ENCODE measurements at places on chromosomes 6 and 20. TPM values are rescaled to one million over a fixed set of nuclear protein-coding genes. Genes with fewer than 3 reads are reported as not detected.

GRCh38 chr20:63696306-63696627, 185 bp upstream of the TNFRSF6B start:
- H3K4me3 ChIP-seq: no peak overlapping the region
- no peak for DNase-seq
- H3K36me3 ChIP-seq: peaks cover 11% of the 10 kb centered on the region
- peaks cover 23% of the 10 kb centered on the region for H3K4me1 ChIP-seq
- no peaks in the 10 kb centered on the region for H3K27me3 ChIP-seq

The UFL1 gene
- total RNA-seq: 23.5 TPM

GRCh38 chr20:25592135-25592852, 7.0 kb upstream of the NINL start:
- H3K36me3 ChIP-seq: no peaks in the 10 kb centered on the region
- DNase-seq: no peak

The IL17A gene
- 5.5 TPM for total RNA-seq

DNA sequence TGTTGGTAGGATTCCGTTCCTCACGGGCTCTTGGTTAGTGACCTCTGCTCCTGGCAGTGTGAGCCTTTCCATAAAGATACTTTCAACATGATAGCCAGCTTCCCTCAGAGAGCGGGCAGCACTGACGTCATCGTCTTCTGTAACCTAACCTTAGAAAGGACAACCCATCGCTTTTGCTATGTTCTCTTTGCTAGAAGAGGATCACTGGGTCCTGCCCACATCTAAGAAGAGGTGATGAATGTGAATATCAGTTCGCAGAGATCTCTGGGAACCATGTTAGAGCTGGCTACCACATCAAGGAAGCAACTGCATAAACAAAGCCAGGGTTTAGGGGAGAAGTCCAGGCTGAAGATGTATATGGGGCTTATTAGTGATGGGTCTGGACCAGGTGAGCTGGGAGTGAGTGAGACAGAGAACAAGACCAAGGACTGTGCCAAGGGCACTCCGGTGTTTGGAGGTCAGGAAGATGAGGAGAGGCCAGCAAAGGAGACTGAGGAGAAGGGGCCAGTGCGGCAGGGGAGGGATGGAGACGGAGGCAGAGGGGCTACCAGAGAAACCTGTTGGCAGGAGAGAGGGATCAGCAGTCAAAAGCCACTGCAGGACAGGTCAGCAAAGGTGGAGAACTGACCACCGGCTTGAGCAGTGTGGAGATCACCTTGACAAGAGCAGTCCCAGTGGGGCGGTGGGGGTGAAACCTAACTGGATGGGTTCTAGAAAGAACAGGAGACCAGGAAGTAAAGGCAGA, 39.7 kb downstream of the PIM1 start:
- DNase-seq: peak; percentile 55
- H3K36me3 ChIP-seq: no peaks in the 10 kb centered on the region

The SLC44A4 gene
- total RNA-seq: 0.38 TPM

The CLDN20 gene
- total RNA-seq: not detected

- H3K4me3 ChIP-seq: no peak overlapping the region
- no peak for DNase-seq
- no peaks in the 10 kb centered on the region for H3K4me1 ChIP-seq
- no peak overlapping the region for H3K27ac ChIP-seq
- no peaks in the 10 kb centered on the region for H3K36me3 ChIP-seq
- H3K27me3 ChIP-seq: no peaks in the 10 kb centered on the region
Measured at GRCh38 chr20:40322941-40323340, 366.1 kb downstream of the MAFB start.

The OLIG3 gene
- total RNA-seq: 0.45 TPM

DNA sequence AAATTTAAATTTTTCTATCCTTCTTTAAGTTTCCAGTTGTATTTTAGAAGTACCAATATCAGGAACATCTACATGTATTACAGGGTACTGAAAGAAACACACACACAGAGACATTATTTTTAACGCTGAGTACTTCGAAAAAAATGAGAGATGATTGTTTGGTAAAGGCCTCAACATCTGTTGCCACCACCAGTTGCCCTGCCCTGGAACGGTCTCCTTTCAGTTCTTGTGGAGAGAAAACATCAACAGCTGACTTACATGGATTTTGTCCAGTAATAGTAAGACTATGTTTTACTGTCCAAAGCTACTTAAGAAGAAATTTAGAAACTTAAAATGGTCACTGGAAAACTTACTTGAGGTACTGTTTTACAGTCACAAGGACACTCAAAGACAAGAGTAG, 16.7 kb downstream of the HMGCLL1 start:
- no peak overlapping the region for H3K4me3 ChIP-seq
- H3K27me3 ChIP-seq: no peaks in the 10 kb centered on the region
- no peaks in the 10 kb centered on the region for H3K36me3 ChIP-seq
- H3K4me1 ChIP-seq: no peaks in the 10 kb centered on the region
- no peak for DNase-seq

GRCh38 chr20:41018153-41018552, 10.5 kb upstream of the TOP1 start:
- no peak overlapping the region for H3K4me3 ChIP-seq
- H3K36me3 ChIP-seq: no peaks in the 10 kb centered on the region
- H3K27me3 ChIP-seq: peaks cover 13% of the 10 kb centered on the region
- no peaks in the 10 kb centered on the region for H3K4me1 ChIP-seq
- no peak overlapping the region for H3K27ac ChIP-seq
- DNase-seq: no peak

The DOK5 gene
- total RNA-seq: not detected

The HCK gene
- 0.10 TPM for total RNA-seq

The SRXN1 gene
- 17.1 TPM for total RNA-seq

DNA sequence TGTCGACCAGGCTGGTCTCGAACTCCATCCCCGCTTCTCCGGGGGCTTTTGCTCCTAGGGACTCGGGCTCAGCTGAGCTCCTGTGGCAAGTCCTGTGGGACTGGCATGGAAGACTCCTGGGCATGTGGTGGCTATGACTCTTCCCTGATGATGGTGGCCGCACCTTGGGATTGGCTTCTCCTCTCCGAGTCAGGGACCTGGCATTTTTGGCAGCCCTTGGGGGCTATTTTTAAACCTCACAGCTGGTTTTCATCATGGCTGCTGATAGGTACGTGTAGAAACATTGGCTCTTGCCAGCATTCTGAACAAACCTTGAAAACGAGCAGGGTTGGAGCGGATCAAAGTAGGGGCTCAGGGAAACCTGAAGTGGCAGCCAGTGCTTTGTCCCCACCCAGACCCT, 54.1 kb downstream of the RBM38 start:
- H3K4me1 ChIP-seq: peaks cover 7% of the 10 kb centered on the region
- H3K36me3 ChIP-seq: no peaks in the 10 kb centered on the region
- DNase-seq: no peak
- no peak overlapping the region for H3K4me3 ChIP-seq

The FERMT1 gene
- total RNA-seq: not detected

GRCh38 chr20:25318471-25319240, 70.8 kb downstream of the PYGB start:
- peaks cover 9% of the 10 kb centered on the region for H3K36me3 ChIP-seq
- peaks cover 22% of the 10 kb centered on the region for H3K4me1 ChIP-seq
- no peak overlapping the region for H3K4me3 ChIP-seq
- H3K27me3 ChIP-seq: no peaks in the 10 kb centered on the region
- H3K27ac ChIP-seq: no peak overlapping the region

DNA sequence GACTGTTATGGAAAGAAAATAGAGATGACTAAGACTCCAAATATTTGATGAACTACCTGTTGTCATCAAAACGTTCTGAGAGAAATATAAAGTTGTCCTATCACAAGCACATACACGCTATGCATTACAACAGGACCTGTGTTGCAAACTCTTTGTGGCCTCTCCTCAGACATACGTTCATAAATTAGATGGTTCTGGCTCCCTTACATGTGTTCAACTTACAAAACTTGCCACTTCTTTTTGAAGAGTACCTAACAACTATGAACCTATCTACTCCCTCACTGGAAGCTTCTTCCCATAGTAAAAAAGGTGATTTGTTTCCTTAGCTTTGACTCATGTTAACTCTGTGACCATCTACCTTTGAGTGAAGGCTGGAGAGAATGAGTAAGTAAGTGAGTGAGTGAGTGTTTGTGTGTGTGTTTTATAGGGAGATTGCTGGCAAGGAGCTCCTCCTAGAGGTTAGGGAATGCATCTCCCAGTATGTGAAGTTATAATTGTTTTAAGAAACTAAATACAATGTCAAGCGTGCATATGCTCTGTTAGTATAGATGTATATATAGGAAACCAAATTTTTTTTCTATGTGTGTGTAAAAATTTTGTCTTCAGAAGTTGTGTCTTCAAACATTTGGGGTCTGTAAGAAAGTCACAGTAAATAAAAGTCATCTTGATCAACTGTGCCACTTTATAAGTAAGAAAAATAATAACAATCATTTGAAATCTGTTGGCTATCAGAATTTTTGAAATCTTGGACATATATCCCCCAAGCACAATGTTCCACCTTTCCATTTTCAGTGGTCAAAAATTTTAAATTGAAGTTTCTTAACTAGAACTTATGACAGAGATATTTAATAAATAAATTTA, 1211.1 kb upstream of the GJE1 start:
- H3K4me1 ChIP-seq: peaks cover 2% of the 10 kb centered on the region
- H3K4me3 ChIP-seq: no peak overlapping the region
- no peaks in the 10 kb centered on the region for H3K27me3 ChIP-seq
- H3K36me3 ChIP-seq: no peaks in the 10 kb centered on the region
- H3K27ac ChIP-seq: no peak overlapping the region

GRCh38 chr6:135938576-135939207, 87.2 kb downstream of the PDE7B start:
- H3K4me3 ChIP-seq: no peak overlapping the region
- no peak overlapping the region for H3K27ac ChIP-seq
- DNase-seq: no peak
- H3K36me3 ChIP-seq: no peaks in the 10 kb centered on the region
- no peaks in the 10 kb centered on the region for H3K4me1 ChIP-seq
- no peaks in the 10 kb centered on the region for H3K27me3 ChIP-seq

The COL9A3 gene
- total RNA-seq: not detected

The CST1 gene
- not detected for total RNA-seq

- peaks cover 2% of the 10 kb centered on the region for H3K27me3 ChIP-seq
- no peak overlapping the region for H3K4me3 ChIP-seq
- no peaks in the 10 kb centered on the region for H3K36me3 ChIP-seq
- H3K27ac ChIP-seq: no peak overlapping the region
- H3K4me1 ChIP-seq: peaks cover 4% of the 10 kb centered on the region
Measured at GRCh38 chr6:100347901-100348550, 116.7 kb downstream of the SIM1 start.

GRCh38 chr20:19562426-19562825, 195.6 kb upstream of the RIN2 start:
- no peak overlapping the region for H3K27ac ChIP-seq
- no peaks in the 10 kb centered on the region for H3K36me3 ChIP-seq
- no peaks in the 10 kb centered on the region for H3K27me3 ChIP-seq
- DNase-seq: no peak
- H3K4me3 ChIP-seq: no peak overlapping the region

The HLA-G gene
- 0.15 TPM for total RNA-seq

DNA sequence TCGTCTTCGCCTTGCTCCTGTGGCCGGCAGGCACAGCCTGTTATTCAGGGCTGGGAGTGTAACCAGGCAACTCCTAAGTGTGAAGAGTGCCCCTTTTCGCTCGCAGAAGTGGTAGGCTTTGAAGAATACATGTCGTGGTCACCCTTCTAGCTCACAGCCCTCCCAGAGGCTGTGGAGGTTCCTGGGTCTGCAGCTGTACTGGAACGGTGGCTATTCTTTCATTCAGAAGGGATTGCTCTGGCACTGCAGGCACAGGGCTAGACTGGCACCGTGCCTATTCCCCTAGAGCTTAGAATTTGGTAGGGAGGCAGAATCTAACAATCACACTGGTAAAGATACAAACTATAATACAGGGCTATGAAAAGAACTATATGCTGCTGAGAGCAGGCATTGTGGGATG, 1.1 kb upstream of the SRSF12 start:
- H3K27me3 ChIP-seq: peaks cover 37% of the 10 kb centered on the region
- no peak for DNase-seq
- H3K4me3 ChIP-seq: no peak overlapping the region
- H3K27ac ChIP-seq: no peak overlapping the region
- no peaks in the 10 kb centered on the region for H3K36me3 ChIP-seq

- no peaks in the 10 kb centered on the region for H3K27me3 ChIP-seq
- no peaks in the 10 kb centered on the region for H3K36me3 ChIP-seq
- no peak overlapping the region for H3K4me3 ChIP-seq
- H3K4me1 ChIP-seq: peaks cover 6% of the 10 kb centered on the region
- H3K27ac ChIP-seq: no peak overlapping the region
Measured at GRCh38 chr20:8431538-8432434, 299.7 kb downstream of the PLCB1 start.

DNA sequence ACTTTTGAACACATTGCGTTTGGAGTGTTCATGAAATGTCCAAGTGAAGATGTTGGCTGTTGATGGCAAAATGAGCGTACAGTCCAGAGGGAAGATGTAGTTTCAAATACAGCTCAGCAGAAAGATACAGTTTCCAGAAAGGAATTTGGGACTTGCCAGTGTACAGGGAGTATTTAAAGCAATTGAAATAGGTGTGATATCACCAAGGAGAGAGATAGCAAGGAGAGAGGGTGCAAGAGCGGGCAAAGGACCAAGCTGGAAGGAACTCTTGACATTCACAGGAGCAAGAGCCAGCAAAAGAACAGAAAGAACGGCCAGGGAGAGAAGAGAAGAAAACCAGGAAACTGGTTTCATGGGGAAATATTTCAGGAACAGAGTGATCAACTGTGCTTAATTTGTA, 47.8 kb downstream of the CARMIL1 start:
- no peak overlapping the region for H3K4me3 ChIP-seq
- peaks cover 10% of the 10 kb centered on the region for H3K27me3 ChIP-seq
- H3K36me3 ChIP-seq: no peaks in the 10 kb centered on the region
- H3K4me1 ChIP-seq: no peaks in the 10 kb centered on the region
- H3K27ac ChIP-seq: no peak overlapping the region

The SPATS1 gene
- not detected for total RNA-seq

DNA sequence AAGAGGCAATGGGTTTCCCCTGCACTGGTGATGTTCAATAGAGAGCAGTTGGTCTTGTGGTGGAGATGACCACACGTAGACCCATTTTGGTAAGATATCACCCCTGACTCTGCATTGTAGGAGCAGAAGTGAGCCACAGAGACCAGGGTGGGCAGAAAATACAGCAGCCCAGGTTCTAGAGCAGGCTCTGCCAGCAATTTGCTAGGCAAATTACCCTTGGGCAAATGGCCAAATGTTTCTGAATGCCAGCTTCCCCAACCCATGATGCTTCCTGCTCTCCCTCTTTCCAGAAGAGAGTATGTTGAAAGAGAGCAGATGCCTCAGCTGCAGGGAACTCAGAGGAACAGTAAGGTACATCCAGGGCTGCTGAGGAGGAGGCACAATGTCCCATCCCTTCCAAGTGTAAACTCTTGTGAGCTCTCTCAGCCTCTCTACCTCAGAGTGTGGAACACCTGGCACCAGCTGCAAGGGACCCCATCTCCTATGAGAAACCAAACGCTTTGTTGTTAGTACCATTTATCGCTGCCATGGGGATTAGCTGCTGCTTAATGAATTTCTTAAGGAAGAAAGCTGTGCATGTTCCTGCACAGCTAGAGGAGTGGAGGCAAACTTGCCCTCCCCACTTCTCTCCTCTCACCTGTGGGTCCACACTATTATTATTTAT, 317.5 kb upstream of the MOCS1 start:
- H3K36me3 ChIP-seq: no peaks in the 10 kb centered on the region
- no peak overlapping the region for H3K27ac ChIP-seq
- peaks cover 3% of the 10 kb centered on the region for H3K27me3 ChIP-seq
- no peak for DNase-seq

The ALDH5A1 gene
- total RNA-seq: 3.7 TPM

- H3K4me3 ChIP-seq: no peak overlapping the region
- H3K4me1 ChIP-seq: no peaks in the 10 kb centered on the region
- no peaks in the 10 kb centered on the region for H3K36me3 ChIP-seq
- DNase-seq: no peak
Measured at GRCh38 chr6:169251371-169251802, 2.3 kb downstream of the THBS2 start.

- no peak for DNase-seq
- H3K4me1 ChIP-seq: no peaks in the 10 kb centered on the region
- H3K27me3 ChIP-seq: no peaks in the 10 kb centered on the region
- H3K36me3 ChIP-seq: no peaks in the 10 kb centered on the region
Measured at GRCh38 chr6:47180633-47181032, 129.1 kb downstream of the TNFRSF21 start.

The SLC22A16 gene
- total RNA-seq: not detected
